ENCODE measurements at places on chromosomes 12 and 14.

GRCh38 chr12:91975891-91976290 is 169.8 kb downstream of the BTG1 start:
- DNase-seq, result no peak

DNA sequence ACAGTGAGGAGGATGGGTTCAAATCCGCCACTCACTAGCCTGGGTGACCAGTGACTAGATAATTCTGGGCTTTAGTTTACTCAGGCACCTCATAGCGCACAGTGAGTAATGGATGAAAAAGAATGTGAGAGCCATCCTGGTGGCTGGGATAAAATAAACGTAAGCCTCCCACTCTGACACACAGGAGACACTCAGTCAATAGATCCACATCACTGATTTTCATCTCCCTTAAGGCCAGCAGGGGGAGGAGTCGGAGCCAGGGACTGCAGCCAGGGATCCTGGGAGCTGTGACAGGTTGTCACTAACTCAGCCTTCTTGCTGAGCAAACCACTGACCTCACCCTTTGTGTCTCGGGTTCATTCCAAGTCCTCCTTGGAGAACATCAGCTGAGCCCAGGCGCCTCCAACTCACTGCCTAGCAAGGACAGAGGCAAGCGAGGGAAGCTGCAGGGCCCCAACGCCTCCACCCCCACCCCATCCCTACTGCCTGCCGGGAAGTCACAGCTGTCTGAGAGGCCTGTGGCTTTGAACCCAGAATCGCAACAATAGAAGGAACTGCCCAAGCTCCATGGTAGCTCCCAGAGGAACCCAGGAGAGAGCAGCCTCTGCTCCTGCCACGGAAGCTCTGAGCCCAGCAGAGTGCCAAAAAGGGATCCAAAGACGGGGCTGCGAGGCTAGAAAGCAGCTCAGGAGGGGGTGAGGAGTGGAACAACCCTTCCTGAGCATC is 30.7 kb downstream of the PXN start:
- peak; percentile 76 for DNase-seq

DNA sequence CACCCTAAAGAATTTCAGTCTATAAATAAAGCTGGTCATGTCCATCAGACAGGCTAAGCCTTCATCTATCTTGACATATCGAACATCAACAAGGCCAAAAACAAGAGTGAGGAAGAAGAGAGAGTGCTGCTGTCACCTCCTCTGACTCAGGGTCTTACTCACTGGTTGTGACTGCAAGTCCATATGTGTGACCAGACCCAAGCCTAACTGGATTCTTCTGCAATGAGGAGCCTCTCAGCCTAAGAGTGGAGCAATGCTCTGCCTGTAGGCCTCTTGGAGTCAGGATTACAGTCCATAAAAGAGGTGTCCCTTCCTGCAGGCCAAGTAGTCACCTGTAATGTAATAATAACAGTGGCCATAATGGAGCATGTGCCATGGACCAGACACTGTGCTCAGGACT is 121.2 kb upstream of the SLC35F4 start:
- DNase-seq, result no peak

DNA sequence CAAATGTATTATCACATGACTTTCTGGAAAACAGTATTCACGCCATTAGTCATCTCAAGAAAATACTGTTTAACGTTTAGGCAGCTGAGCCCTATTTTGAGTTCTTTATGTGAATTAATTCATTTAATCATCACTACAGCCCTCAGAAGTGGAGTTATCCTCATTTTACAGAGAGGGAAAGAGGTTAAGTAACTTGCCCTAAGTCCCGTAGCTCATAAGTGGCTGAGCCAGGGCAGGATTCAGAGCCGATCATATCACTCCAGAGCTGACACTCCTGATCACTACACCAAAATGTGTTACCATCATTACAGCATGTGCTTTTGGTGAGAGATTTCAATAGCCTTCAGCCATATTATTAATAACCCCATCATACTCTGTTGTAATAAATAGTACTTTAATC is 210.6 kb downstream of the FBXL14 start:
- no peak for DNase-seq

DNA sequence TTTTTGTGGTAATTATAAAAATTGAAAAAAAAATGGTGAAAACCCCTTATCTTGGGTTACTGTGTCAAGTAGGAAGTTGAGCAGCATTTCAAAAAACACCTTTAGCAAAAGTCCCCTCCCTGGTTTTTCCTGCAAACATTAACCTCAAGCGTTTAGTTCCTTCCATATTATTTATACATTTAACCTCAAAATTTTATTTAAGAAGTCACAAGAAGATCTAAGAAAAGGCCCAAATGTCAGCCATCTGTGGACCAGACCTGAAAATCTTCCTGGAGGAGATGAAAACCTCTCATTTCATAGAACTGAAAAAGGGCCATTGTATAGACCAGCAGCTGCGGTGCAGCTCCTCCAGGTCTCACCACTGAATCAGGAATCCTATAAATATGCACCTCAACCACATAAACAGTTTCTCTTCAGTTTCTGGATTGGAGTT is 40.4 kb upstream of the BTG1 start:
- no peak for DNase-seq

- DNase-seq, result no peak
Observed at GRCh38 chr12:100857418-100857817, 62.8 kb downstream of the ANO4 start.

DNA sequence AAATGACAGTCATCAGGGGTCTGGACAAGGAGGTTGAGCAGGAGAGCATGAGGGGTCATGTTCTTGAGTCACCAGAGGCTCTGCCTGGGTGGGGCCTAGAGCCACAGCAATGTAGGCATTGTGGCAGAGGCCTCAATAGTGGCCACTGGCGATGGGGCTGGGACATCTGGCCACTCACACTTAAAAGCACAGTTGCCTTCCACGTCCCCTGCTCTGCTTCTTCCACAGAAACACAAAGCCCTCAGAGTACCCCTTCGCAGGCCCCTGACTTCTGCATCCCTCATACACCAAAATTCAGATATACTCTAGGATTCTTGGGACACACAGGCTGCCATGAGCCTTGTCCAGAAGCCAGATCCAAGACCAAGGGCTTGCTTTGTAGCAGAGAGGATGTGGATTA is 2.2 kb downstream of the SLC10A1 start:
- DNase-seq, result no peak

DNA sequence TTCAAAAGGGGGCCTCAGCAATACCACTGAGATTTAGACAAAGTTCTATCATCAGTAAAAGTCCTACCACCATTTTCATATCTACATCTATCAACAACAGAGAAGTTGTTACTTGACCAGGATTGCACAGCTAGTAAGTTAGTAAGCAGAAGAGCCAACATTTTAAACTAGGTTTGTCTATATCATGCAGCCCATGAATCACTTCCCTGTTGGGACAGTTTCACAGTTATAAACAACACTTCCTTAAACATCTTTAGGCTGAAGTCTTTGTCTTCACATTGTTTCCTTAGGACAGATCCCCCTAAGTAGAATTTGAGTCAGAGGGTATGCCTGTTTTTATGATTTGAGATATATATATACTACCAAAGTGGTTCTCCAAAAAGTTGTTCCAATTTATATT is 68.5 kb downstream of the DAO start:
- no peak for DNase-seq

DNA sequence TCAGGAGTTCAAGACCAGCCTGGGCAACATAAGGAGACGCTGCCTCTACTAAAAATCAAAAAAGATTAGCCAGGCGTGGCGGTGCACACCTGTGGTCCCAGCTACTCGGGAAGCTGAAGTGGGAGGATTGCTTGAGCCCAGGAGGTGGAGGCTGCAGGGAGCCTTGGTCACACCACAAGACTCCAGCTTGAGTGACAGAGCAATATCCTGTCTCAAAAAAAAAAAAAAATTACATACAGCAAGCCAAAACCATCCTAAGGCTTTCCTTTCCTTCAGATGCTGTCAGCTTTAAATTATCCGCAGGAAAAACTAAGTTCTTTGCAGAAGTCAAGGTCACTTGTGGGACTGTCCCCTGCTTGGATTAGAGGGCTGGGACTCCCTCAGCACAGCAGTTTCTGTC is 1.3 kb downstream of the CS start:
- DNase-seq, result no peak

DNA sequence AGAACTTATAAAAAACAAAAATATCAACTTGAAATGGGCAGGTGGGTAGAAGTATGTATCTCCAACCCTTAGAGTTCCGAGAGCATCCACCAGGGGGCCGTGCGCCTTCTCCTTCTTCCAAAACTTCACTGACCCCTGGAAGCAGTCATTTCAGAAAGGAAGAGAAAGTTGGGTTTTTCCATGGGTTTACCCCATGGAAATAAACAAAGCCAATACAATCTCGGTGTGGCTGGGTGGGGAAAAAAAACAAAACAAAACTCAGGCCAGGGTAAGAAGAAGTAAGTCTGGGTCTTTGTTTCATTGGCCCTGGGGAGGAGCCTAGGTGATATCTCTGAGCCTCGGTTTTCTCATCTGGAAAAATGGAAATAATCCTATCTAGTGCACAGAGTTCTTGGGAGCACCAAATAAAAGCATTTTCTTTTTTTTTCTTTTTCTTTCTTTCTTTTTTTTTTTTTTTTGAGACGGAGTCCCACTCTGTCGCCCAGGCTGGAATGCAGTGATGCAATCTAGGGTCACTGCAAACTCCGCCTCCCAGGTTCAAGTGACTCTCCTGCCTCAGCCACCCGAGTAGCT is 33.6 kb upstream of the HNF1A start:
- peak; percentile 8 for DNase-seq

DNA sequence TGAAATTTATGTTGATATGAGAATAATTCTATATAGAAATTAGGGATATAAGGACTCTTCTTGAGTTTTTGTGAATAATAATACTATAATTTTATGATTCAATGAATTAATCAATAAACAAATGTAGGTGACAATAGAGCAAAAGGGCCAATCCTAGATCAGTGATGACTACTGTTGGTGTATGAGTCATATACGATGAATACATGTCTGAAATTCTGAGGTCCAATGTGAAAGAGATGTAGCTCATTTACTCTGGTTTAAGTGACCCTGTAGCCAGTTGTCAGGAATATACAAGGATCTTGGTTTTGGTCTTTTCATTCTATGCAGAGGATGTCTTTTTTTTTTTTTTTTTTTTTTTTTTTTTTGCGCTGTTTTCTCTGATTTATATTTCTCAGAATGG is 72.1 kb upstream of the RTL1 start:
- no peak for DNase-seq

DNA sequence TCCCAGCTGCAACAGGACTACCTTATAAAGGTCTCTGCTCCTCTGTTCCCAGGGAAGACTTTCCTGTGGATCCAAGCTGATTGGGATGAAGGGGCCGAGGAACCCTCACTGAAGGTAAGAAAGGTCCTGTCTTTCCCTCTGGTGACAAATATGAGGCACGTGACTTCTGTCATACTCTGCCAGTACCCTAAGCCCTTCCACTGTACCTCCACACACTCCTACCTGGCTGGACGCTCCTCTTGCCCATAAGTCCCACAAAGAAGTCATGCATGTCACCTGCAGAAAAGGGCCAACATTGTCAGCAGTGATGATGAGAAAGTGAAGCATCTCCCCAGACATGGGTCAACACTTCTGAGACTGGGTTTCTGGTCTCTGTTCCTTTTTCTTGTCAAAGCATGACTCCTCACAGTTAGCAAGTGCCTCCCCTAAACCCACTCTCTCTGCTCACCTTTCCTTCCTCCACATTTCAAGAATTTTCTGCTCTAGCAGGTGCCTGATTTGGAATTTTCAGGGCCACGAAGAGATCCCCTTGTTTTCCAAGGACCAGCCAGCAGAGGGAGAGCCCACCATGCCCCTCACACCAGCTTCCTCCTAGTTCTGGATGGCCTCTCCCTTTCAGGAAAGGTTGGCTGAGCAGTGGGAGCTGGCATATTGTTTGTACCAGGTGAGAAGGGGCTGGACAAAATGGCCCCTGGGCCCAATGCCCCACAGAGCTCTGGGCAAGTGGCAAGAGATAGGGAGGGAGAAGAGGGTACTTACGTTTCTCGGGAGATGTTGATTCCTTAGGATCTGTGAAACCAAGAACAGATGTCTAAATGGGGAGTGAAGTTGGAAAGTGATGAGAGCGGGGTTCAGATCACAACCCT is 3.5 kb downstream of the TAC3 start:
- DNase-seq, result no peak
